ENCODE measurements at places on chromosomes 2 and 18. TPM values are rescaled to one million over a fixed set of nuclear protein-coding genes. Genes with fewer than 3 reads are reported as not detected.

GRCh38 chr18:45686891-45687611, 36.9 kb upstream of the SLC14A1 start:
- peak; percentile 39 for DNase-seq

- DNase-seq = no peak
Measured at GRCh38 chr2:191343796-191344338, 98.7 kb downstream of the MYO1B start.

DNA sequence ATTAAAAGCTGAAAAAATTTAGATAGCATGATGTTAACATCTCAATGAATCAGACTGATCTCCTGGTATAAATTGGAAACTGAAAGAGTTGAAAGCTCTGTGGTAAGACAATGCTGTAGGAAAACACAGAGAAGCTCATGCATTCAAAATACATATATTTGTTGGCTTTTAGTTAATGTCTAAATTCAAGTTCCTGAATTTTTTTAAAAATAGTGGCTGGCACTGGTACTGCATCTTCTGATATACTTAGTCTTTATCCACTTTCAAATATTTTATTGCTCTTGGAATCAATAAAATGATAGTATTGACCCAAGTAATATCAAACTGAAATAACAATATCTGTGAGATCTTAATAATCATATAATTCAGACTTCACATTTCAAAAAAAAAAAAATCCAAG, 151.4 kb upstream of the FIGN start:
- DNase-seq = no peak

GRCh38 chr2:143717053-143717452, 587.8 kb downstream of the ARHGAP15 start:
- DNase-seq = peak; percentile 19

DNA sequence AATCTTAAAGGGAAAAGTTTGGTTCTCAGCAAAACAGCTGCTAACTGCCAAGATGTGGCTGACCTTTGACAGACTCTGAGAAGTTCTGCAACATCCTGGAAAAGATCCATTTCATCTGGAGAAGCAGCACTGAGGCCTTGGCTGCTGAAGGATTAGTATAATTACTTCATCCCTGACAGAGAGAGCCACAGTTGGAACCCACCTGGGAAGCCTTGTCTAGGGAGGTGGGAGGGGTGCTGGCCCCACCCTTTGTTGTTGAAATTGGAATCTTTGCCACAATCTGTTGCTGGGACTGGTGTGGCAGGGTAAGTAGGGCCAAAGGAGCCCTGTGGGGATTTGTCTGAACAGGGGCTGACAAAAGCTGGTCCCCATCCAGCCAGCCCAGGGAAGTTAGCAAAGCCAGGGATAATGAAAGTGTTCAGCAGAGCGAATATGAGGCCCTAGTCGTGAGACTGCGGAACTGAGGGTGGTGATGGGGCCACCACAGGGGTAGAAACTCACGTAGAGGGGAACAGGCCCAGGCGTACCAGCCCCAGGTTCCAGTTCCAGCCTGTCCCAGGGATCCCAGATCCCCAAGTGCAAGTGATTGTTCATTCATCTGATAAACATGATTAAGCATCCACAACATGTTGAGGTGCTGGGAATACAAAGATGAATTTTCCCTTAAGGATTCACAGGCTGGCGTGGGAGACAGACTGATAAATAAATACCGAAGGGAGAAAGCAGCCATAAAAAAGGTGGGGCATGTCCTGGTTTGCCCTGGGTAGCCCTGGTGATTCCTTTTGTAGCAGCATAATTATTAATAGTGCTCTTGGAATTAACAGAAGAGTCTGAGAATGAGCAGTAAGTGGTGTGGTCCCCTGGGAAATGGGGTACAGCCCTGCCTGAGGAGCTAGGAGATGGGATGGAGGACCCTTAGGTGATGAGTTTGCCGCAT, 60.0 kb downstream of the MYO1B start:
- peak; percentile 97 for DNase-seq

GRCh38 chr2:216535454-216535995, 36.9 kb downstream of the RPL37A start:
- peak; percentile 69 for DNase-seq

USP14 gene
- 58.9 TPM for polyA plus RNA-seq

KCNK3 gene
- 2.5 TPM for polyA plus RNA-seq

NIF3L1 gene
- 22.6 TPM for polyA plus RNA-seq

DCDC2C gene
- 0.20 TPM for polyA plus RNA-seq

Measured in muscle of leg (tissue), 16 donors.